ENCODE measurements at places on chromosomes 1 and 21. TPM values are rescaled to one million over a fixed set of nuclear protein-coding genes. Genes with fewer than 3 reads are reported as not detected.

- no peak overlapping the region for H3K27ac ChIP-seq
- no peaks in the 10 kb centered on the region for H3K36me3 ChIP-seq
- H3K27me3 ChIP-seq, result no peaks in the 10 kb centered on the region
- no peaks in the 10 kb centered on the region for H3K4me1 ChIP-seq
- no peak overlapping the region for H3K4me3 ChIP-seq
Observed at GRCh38 chr1:65316233-65316632, 6.9 kb downstream of the DNAJC6 start.

DNA sequence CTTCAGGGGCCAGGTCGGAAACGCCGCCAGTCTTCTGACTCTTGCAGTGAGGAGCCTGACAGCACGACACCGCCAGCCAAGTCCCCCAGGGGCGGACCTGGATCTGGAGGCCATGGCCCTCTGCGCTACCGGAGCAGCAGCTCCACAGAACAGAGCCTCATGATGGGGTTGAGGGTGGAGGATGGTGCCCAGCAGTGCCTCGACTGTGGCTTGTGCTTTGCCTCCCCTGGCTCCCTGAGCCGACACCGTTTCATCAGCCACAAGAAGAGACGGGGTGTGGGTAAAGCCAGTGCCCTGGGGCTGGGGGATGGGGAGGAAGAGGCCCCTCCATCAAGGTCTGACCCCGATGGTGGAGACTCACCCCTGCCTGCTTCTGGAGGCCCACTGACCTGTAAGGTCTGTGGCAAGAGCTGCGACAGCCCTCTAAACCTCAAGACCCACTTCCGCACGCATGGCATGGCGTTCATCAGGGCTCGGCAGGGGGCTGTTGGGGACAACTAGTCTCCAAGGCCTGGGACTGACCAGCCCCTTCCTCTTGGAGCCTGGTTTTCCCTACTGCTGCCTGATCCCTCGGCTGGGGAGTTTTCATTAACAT, 8.7 kb downstream of the ZNF687 start:
- no peaks in the 10 kb centered on the region for H3K27me3 ChIP-seq
- no peaks in the 10 kb centered on the region for H3K4me1 ChIP-seq
- peaks cover 91% of the 10 kb centered on the region for H3K36me3 ChIP-seq
- DNase-seq, result no peak
- no peak overlapping the region for H3K4me3 ChIP-seq
- no peak overlapping the region for H3K27ac ChIP-seq

DNA sequence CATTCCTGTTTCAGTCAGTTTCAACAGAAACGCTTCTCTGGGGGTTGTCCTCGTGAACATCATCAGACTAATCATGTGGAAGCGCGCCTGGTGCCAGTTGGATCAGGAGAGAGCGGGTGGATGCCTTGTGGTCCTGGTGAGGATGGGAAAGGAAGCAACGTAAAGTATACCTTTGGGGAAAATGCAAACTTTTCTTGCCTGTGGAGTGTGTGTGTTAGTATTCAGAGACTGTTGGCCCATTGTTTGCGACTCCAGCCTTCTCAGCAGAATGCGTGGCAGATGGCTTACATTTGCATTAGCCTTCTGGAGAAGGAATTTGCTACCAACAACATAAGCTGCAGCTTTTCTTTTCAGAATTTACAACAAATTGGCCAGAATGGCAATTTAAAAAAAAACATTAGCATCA, 173.9 kb downstream of the RWDD3 start:
- no peak overlapping the region for H3K27ac ChIP-seq
- H3K4me3 ChIP-seq, result no peak overlapping the region
- H3K4me1 ChIP-seq, result no peaks in the 10 kb centered on the region

GRCh38 chr21:31927689-31928353, 55.0 kb downstream of the HUNK start:
- H3K4me1 ChIP-seq, result peaks cover 8% of the 10 kb centered on the region
- DNase-seq, result peak; percentile 25
- no peak overlapping the region for H3K4me3 ChIP-seq
- no peaks in the 10 kb centered on the region for H3K27me3 ChIP-seq
- no peak overlapping the region for H3K27ac ChIP-seq

GRCh38 chr1:150971583-150972416, 2.8 kb downstream of the CERS2 start:
- H3K36me3 ChIP-seq, result peaks cover 22% of the 10 kb centered on the region
- peak overlapping the region; percentile 12 for H3K4me3 ChIP-seq
- no peaks in the 10 kb centered on the region for H3K27me3 ChIP-seq
- peak overlapping the region; percentile 86 for H3K27ac ChIP-seq

DNA sequence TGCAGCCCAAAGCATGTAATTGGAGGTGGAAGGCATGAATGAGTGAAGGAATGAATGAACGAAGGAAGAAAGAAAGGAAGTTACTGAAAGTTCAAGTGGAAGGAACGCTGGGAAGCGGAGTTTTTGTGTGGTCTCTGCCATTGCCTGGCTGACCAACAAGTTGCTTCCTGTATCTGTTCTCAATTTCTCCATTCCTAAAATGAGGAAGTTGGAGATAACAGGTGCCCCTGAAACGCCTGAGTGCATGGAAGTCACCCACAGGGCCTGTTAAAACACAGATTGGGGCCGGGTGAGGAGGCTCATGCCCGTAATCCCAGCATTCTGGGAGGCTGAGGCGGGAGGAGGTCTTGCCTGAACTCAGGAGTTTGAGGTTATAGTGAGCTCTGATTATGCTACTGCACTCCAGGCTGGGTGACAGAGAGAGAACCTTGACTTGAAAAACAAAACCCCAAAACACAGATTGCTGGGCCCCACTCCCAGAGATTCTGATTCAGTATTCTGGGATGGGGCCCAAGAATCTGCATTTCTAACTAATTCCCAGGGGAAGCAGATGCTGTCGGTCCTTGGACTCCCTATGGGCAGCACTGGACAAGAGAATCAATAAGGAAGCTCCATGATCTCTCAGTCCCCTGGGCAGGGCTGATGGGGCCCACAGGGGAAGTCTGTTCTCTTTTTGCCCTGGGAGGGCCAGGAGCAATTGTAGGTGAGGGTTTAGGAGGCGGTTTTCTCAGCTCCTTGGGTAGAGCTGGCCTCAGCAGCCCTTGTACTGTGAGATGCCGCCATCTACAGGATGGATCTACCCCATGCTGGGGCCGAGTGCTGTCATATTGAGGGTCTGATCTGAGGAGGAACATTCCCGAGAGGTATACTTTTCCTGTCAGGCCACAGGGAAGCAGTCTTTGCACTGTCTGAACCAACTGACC, 3.3 kb upstream of the CNR2 start:
- no peak overlapping the region for H3K27ac ChIP-seq
- peak; percentile 58 for DNase-seq
- peaks cover 5% of the 10 kb centered on the region for H3K27me3 ChIP-seq
- H3K4me1 ChIP-seq, result peaks cover 2% of the 10 kb centered on the region

DNA sequence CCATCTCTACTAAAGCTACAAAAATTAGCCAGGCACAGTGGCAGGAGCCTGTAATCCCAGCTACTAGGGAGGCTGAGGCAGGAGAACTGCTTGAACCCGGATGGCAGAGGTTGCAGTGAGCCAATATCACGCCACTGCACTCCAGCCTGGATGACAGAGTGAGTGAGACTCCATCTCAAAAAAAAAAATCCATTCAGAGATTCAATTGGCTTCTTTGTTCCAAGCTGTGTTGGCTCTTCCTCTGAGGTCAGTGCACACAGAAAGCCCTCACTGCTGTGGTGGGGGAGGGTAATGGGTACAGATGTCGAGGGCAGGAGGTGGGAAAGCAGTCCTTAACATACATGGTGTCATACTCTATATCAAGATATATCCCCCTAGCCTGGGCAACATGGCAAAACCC, 14.7 kb downstream of the TIE1 start:
- no peaks in the 10 kb centered on the region for H3K36me3 ChIP-seq
- H3K27me3 ChIP-seq, result peaks cover 2% of the 10 kb centered on the region
- peaks cover 5% of the 10 kb centered on the region for H3K4me1 ChIP-seq

Gene ARHGEF19
- total RNA-seq, result 4.5 TPM

GRCh38 chr1:92882819-92883218, 51.0 kb downstream of the RPL5 start:
- no peaks in the 10 kb centered on the region for H3K36me3 ChIP-seq
- H3K27ac ChIP-seq, result no peak overlapping the region
- no peak for DNase-seq
- H3K27me3 ChIP-seq, result no peaks in the 10 kb centered on the region
- H3K4me1 ChIP-seq, result no peaks in the 10 kb centered on the region

DNA sequence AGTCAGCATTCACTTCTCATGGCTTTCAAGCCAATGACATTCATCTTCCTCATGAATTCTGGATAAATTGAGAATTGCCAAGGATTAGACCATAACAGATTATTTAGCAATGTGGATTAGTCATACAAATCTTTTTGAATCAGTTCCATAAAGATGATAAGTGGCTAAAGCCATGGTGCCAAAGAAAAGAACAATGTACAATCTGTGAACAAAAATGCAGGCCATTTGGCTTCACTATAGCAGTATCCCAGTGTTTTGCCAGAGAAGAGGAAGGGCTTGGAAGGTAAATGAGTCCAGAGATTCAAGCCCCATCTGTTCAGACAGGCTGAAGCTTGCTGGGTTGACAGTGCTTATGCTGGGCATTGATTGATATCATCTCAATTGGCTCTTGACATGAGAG, 376.4 kb upstream of the LRRC7 start:
- no peaks in the 10 kb centered on the region for H3K36me3 ChIP-seq
- H3K27ac ChIP-seq, result no peak overlapping the region
- H3K4me3 ChIP-seq, result no peak overlapping the region
- DNase-seq, result no peak
- H3K4me1 ChIP-seq, result no peaks in the 10 kb centered on the region
- no peaks in the 10 kb centered on the region for H3K27me3 ChIP-seq

DNA sequence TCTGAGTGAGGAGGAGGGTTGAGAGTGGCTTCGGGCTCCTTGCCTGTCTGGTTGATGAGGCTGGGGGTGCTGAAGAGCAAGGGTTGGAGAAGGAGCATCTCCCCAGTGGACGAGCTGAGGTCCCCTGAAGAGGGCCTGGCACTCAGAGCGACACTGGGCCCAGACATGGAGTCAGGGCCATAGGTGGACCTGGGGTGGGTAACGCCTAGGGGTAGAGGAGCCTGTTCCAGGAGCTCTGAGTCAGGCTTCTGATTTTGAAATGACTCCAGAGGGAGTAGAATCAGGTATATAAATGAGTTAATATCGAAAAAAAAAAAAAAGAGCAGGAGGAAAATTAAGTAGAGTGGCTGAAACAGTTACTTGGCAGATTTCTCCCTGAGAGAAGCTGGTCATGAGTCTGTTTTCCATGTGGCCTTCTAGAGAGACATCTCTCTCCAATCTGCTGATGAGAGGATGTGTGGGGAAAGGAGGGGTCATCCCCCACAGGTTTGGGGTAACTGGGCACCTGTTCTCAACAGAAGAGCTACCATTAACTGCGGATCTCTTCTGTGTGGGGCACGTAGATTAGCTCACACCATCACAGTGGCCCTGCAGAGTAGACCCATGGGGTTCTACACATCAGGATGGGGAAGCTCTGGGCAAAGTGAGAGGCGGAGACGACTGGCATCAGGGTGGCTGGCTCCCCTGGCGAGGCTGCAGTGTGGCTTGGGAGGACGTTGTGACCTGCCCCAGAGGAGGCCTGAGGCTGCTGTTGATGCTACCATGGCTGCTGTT, 115.5 kb downstream of the DHRS3 start:
- H3K4me1 ChIP-seq, result peaks cover 4% of the 10 kb centered on the region
- no peaks in the 10 kb centered on the region for H3K27me3 ChIP-seq
- H3K4me3 ChIP-seq, result no peak overlapping the region
- H3K27ac ChIP-seq, result no peak overlapping the region
- no peak for DNase-seq

DNA sequence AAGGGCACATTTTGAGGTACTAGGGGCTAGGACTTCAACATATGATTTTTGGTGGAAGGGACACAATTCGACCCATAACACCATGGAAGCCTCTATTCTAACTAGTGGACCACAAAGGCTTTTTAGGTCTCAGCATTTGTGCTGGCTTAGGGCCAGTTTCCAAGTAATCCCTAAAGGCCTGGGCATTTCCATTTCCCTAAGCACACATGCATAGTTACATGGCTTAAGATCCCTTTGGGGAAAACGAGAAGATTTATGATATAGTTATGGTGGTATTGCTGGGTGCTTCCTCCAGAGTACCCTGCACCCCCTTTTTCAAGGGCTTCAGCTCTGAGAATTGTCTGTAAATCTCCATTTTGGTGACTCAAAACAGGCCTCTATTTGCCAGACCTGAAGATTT, 28.2 kb upstream of the TMEM54 start:
- H3K4me3 ChIP-seq, result no peak overlapping the region
- H3K27me3 ChIP-seq, result peaks cover 2% of the 10 kb centered on the region
- H3K4me1 ChIP-seq, result 0 out of 2 replicates have a peak, but pooled peaks cover 2% of the 10 kb centered on the region
- H3K36me3 ChIP-seq, result no peaks in the 10 kb centered on the region

- no peaks in the 10 kb centered on the region for H3K27me3 ChIP-seq
- DNase-seq, result no peak
- H3K27ac ChIP-seq, result no peak overlapping the region
- H3K36me3 ChIP-seq, result peaks cover 58% of the 10 kb centered on the region
Observed at GRCh38 chr1:6588128-6588892, 8.5 kb downstream of the ZBTB48 start.

GRCh38 chr1:18681423-18681835, 50.8 kb downstream of the PAX7 start:
- H3K27me3 ChIP-seq, result peaks cover 4% of the 10 kb centered on the region
- H3K27ac ChIP-seq, result no peak overlapping the region
- peak; percentile 16 for DNase-seq
- H3K36me3 ChIP-seq, result no peaks in the 10 kb centered on the region

- DNase-seq, result no peak
- H3K27me3 ChIP-seq, result no peaks in the 10 kb centered on the region
Observed at GRCh38 chr1:239448911-239449310, 62.5 kb downstream of the CHRM3 start.

DNA sequence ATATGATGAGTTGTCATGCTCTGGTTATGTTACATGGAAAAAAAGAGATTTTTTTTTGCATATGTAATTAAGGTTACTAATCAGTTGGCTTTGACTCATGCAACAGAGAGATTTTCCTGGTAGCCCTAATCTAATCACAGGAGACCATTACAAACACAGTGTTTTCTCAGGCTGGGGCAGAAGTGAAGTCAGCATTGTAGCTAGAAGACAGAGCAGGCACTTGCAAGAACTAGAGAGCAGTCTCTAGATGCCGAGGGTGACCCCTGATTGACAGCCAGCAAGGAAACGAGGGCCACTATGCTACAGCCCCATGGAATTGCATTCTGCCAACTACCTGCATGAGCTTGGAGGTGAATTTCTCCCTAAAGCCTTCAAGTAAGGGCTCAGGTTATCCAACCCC, 151.3 kb downstream of the RUNX1 start:
- no peak overlapping the region for H3K27ac ChIP-seq
- H3K4me1 ChIP-seq, result no peaks in the 10 kb centered on the region
- DNase-seq, result no peak
- H3K36me3 ChIP-seq, result no peaks in the 10 kb centered on the region
- no peak overlapping the region for H3K4me3 ChIP-seq
- no peaks in the 10 kb centered on the region for H3K27me3 ChIP-seq

GRCh38 chr1:15355968-15356625, 53.6 kb upstream of the EFHD2 start:
- H3K4me1 ChIP-seq, result peaks cover 11% of the 10 kb centered on the region
- no peaks in the 10 kb centered on the region for H3K36me3 ChIP-seq
- H3K27me3 ChIP-seq, result no peaks in the 10 kb centered on the region

- no peaks in the 10 kb centered on the region for H3K36me3 ChIP-seq
- H3K4me1 ChIP-seq, result no peaks in the 10 kb centered on the region
- no peaks in the 10 kb centered on the region for H3K27me3 ChIP-seq
- H3K27ac ChIP-seq, result no peak overlapping the region
- no peak overlapping the region for H3K4me3 ChIP-seq
Observed at GRCh38 chr21:40844935-40845334, 2.0 kb downstream of the DSCAM start.

Gene MATN1
- 0.56 TPM for total RNA-seq

- H3K36me3 ChIP-seq, result no peaks in the 10 kb centered on the region
- no peak for DNase-seq
- no peaks in the 10 kb centered on the region for H3K27me3 ChIP-seq
- H3K4me3 ChIP-seq, result no peak overlapping the region
- H3K4me1 ChIP-seq, result no peaks in the 10 kb centered on the region
- H3K27ac ChIP-seq, result no peak overlapping the region
Observed at GRCh38 chr1:209613400-209614150, 30.1 kb downstream of the CAMK1G start.
